ENCODE measurements at places on chromosomes 1 and 21.

DNA sequence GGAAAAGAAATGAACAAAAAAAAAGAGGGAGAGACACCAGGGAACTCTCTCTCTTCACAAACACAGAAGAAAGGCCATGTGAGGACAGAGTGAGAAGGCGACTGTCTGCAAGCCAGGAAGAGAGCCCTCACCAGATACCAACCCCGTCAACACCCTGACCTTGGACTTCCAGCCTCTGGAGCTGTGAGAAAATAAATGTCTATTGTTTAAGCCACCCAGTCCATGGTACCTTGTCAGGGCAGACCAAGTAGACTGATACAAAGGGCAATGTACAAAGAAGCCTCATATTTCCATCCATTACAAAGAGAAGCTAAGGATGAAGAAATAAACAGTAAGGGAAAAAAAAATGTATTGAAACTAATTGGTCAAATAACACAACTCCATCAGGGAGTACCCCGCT, 146.6 kb downstream of the ZNF281 start:
- no peak for DNase-seq

DNA sequence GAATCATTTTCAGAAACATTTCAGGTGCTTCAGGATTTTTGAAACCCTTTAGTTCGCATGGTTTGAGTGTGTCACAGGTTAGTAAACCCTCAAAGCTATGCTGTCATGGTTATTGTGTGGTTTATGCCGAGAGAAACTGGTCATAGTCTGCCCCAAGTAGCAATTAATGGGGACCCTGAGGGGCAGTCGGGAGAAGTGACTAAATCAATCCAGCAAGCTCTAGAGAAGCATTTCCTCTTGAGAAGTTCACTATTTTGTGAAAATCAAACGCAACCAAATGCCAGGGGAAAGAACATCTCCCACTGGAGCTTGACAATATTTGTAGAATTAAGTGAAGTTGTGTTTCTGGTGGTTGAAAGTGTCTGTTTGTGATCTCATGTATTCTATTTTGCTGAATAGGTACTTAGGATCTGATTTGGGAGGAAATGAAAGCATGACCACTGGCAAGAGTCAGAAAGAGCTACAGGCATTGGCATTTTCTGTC, 63.0 kb upstream of the BACH1 start:
- no peak for DNase-seq

DNA sequence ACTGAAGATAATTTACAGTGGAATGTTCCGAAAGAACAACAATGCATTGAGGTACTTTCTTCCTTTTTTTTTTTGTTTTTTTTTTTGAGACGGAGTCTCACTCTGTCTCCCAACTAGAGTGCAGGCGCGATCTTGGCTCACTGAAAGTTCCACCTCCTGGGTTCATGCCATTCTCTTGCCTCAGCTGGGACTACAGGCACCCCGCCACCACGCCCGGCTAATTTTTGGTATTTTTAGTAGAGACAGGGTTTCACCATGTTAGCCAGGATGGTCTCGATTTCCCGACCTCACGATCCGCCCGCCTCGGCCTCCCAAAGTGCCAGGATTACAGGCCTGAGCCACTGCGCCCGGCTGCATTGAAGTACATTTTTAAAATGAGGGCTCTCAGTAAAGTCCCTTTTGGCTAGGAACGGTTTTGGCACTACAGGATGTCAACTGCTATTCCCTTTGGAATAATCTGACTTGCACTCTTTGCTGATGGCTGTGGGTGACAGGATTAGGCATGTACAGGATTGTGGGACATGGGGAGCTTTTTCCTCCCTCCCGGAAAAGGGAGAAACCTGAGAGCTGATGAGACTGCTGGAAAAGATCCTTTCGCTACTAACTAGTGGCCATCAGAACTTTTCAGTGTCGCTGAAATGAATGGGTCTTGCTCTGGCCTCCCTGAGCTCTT, 56.9 kb upstream of the EDEM3 start:
- DNase-seq = no peak

- no peak for DNase-seq
These were observed 2.7 kb downstream of the ERRFI1 start for GRCh38 chr1:8023287-8023994.
